ENCODE measurements at places on chromosomes 1 and 21.

- DNase-seq, result no peak
These were observed 1.2 kb downstream of the MCOLN3 start for GRCh38 chr1:85047144-85047471.

DNA sequence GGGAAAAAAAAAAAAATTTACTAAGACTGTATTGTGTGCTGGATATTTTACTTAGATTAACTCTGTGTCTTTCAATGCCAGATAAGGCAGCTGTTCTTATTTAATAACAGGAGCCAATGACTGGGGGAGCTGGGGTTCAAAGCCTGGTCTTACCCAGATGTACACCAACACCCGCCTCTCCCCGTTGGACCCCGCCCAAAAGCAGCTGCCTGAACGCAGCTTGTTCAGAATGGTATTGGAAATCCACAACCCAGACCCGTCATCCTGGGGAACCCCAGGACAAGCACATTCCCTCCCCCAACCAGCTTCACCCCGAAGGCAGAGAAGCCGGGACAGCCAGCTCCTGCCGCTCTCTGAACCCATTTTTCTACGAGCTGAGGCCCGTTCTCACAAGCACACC lies 113.6 kb upstream of the TMPRSS2 start:
- DNase-seq, result no peak

GRCh38 chr1:2300851-2301606 lies 72.9 kb downstream of the SKI start:
- peak; percentile 95 for DNase-seq

DNA sequence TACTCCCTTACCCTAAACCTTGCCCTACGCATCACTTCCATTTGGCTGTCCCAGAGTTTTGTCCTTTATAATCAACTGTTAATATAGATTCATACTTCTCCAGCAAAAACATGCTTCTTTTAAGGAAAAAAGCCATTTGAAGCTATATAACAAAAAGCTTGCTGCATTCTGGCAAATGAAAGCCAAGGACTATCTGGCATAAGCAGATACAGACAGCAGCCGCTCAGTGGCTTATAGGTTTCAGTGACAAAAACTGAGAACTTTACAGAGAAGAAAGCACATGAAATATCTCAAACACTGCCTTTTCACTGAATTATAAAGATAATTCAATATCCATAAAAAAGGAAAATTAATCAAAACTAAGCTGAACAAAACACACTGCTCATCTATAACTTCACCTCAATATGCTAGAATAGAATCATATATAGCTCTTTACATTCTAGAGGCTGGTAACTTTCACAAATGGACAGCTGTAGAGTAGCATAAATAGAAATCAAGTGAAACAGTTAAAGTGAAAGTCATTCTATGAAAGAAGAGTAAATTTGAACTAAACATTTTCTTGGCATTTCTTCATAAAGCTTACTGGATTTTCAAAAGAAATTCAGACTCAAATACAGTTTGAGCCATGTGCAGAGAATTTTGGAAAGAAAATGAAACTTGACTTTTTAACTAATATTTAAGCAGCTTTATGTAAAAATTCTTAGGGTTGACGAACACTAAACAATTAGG lies 19.6 kb downstream of the CDC42BPA start:
- DNase-seq, result no peak

DNA sequence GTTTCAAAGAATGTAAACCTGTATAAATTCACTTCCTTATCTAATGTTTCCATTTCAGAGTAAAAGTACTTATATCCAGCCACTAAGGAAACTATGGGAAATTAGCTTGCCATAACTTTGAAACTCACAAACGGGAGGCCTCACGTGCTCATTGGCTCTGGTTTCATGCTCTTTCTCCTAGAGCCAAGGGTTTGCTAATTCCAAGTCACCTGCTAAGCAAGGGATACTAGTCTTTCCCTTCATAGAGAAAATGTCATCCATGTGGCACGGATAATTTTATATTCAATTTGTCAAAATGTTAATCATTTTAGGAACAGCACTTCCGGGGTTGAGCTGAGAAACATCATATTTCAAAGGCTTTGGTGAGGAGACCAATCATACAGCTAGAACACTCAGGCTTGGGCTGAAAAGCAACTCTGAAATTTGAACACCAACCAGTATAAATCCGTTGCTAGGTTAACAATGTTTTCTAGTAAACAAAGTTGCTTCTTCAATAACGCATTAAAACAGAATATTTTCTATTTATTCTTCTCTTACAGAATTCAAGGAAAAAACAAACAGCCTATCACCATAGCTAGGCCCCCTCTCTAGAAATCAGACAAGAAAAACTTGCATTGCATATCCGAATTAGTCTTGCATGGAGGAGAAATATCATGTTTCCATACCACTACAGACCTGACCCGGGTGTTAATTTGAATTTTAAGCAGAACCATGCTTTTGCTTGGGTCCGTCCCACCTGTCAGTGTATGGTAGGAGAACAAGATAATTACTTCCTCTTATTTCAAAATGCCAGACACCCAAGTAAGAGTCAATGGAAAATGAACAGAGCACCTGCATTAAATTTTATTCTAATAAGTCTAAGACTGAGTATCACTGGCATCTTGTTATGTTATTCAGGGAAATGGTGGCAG lies 196.1 kb upstream of the ESRRG start:
- no peak for DNase-seq

GRCh38 chr1:157992031-157992832 lies 1.2 kb upstream of the KIRREL1 start:
- peak; percentile 39 for DNase-seq

GRCh38 chr1:236124965-236125364 lies 17.4 kb upstream of the GPR137B start:
- peak; percentile 26 for DNase-seq

DNA sequence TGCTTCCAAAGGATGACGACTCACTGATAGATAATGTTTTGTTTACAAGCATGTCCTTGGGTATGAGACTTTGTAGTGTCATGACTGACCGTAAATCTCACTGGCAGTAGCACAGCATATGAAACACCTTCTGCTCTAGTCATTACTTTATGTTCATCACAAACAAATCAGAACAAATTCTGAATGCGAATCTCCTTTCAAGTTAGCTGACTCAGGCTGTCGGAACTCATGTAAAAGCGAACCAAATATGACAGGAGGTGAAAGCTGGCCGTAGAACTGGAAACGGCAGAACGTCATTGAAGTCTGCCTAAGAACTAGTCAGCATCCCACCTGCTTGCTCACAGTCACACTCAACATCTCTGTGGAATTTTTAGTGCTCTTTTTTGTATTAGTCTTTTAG lies 143.9 kb downstream of the RGS7 start:
- no peak for DNase-seq

DNA sequence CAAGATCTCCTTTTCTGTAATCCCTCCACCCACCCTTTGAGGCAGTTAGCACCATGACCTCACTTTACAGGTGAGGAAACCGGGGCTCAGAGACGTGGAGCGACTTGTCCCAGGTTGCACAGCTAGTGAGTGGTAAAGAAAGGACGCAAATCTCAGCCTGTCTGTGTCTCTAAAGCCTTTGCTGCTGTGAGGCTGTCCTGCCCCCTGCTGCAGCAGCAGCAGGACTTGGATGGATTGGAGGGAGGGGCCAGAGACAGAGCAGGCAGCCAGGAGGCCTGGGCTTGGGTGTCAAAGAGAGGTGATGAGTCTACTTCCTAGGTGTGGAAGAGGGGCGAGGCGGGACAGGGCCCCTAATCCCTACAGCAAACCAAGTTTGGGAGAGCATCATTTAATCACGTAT lies 69.6 kb downstream of the PTPRU start:
- DNase-seq, result no peak

DNA sequence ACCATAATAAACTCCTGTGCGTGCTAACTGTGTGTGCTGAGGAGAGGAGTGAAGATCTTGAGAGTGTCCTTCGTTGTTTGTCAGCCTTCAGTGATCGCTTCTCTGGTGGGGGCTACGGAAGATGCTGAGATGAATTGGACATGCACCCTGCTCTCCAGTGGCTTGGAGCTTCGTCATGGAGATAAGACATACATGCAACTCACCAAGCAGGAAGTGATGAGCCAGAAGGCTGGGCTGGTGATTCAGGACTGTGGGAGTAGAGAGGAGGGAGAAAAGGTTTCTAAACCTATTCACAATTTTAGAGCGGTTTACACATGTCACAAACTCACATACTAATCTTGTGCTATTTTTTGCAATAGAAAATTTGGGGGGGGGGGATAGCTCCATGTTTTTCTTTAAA lies 128.9 kb upstream of the ADAR start:
- peak; percentile 64 for DNase-seq
